ENCODE measurements at places on chromosomes 6 and 20.
A peak's percentile ranks its signal among the peaks of the same experiment; 100 is the strongest.

- no peak for DNase-seq
Measured at GRCh38 chr20:37516811-37517750, 4.0 kb upstream of the NNAT start.

DNA sequence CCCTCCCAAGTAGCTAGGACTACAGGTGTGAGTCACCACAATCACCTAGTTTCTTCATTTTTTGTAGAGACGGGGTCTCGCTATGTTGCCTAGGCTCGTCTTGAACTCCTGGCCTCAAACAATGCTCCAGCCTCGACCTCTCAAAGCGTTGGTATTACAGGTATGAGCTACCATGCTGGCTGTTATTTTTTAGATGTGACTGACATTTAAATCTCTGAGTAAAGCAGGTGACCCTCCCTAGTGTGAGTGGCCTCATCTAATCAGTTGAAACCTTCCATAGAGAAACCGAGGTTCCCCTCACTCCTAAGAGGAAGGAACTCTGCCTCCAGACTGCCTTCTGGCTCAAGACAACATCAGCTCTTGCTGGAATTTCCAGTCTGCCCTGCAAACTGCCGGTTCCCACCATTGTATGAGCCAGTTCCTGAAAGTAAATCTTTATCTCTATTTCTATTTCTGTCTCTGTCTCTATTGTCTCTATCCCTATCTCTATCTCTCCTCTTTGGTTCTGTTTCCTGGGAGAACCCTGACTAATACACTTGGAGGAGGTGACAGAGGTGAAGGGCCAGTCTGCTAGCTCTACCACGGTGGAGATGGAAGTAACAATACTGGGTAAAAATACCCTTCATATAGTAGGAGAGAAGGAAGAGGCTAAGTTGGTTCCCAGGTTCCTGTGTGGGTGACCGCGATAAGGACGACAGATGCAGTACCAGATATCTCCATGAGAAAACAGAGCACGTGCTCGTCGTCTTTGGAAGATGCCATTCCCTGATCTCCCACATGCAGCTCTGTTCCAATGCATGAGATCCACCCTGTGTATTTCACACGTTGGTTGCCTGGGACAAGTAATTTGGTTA, 81.0 kb downstream of the MYB start:
- DNase-seq, result no peak

DNA sequence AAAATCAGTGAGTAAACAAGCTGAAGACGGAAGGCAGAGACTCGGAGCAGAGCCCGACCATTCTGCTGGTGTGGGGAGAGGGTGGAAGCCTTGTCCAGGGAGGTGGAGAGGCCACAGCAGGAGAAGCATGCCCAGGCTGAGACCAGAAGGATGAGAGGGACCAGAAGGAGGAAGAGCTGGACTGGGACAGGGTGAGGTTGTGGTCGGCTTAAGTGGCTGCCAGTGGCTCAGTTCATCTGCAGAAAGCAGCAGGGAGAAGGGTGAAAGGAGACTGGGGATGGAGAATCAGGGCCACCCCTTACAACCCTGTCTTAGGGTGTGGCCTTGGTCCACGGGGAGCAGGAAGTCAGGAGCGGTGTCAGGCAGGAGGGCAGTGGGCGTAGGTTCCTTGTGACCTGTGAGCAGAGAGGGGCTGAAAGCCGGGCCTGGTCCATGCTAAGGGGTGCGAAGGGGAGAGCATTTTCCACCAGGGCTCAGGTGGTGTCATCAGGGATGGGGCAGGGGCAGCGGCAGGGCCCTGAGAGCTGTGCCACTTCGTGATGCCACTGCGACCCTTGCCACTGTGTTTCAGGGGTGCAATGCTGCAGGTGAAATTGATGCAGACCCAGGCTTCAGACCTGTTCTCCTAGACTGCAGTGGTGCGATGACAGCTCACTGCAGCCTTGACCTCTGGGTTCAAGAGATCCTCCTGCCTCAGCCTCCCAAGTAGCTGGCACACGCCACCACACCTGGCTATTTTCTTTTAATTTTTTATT, 81.1 kb downstream of the TTLL2 start:
- no peak for DNase-seq

- DNase-seq, result no peak
Measured at GRCh38 chr6:159169193-159169555, at the start of gene FNDC1. TSS of gene FNDC1 (plus strand) at chr6:159169400. CDS start at chr6:159169597, 197 bp downstream.

- DNase-seq, result no peak
Measured at GRCh38 chr6:82608781-82609180, 245.2 kb downstream of the TPBG start.

- DNase-seq, result no peak
Measured at GRCh38 chr20:61529354-61529753, 277.3 kb downstream of the CDH4 start.

DNA sequence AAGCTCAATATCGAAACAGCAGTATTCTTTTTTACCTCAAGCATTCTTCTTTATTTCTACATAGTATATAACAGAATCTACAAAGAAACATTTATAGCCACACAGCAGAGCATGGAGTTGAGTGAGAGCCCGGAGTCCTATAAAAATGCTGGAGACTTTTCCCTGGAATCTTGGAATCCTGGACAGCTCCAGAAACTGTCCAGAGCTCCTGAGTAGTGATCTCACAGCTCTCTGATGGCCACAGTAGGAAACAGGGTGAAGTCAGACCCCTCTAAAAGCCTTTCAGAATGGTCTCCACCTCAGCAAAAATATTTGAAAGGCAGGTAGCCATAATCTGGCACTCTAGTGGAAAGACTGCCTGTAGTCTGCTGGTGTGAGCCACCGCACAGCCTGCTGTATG, 149.3 kb upstream of the STXBP5 start:
- DNase-seq, result no peak

- DNase-seq, result no peak
Measured at GRCh38 chr20:61982191-61982950, 83.3 kb downstream of the TAF4 start.

- no peak for DNase-seq
Measured at GRCh38 chr6:141988954-141989705, 143.6 kb upstream of the GJE1 start.

DNA sequence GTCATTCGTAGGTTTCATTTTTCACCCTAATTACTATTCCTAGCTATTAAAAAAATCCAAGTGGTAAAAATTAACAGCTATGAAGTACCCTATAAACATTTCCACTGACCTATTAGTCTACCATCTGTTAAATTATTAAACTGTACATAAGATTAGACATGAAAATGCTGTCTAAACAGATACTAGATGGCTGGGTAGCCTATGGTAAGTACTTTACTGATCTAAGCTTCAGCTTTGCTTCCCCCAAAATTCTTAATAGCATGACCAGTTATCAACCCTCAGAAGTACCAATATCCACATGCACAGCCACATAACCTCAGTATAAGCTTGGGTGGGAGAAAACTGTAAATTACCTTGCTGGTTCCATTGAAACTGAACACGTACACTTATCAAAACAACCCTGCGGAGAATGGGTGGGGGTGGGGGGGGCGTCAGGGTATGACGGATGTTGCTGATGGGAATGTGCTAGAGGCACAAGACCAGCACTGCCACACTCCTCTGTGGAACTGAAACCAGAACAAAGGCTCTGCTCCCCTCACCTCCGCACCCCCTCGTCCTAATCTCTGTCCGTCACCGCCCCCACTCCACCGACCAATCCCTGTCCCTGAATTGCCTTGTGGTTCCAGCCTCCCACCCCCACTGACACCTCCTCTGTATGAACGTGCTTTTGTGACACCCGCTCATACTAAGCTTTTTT, 45.3 kb downstream of the B4GALT5 start:
- no peak for DNase-seq

DNA sequence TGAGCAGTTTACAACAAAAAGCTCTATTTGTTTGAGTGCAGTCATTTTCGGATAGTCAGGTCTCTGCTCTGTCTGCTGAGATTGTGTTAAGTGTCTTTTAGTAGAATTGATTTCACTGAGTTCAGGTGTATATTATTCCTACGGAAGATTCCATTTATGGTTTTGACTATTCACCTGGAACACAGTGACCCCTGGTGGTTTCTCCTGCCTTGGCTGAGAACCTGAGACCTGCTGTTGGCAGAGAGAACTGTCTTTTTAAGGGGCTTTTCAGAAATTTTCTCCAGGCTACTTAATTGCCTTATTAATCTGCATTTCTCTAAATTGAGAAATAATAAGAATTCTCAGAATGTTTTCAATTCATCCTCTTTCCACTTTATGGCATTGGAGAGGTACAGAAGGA, 508.0 kb downstream of the TBC1D32 start:
- DNase-seq, result no peak

GRCh38 chr6:33927616-33928015, 123.8 kb upstream of the MLN start:
- DNase-seq, result peak; percentile 37

GRCh38 chr6:3797231-3798054, 45.9 kb upstream of the PXDC1 start:
- DNase-seq, result peak; percentile 73

DNA sequence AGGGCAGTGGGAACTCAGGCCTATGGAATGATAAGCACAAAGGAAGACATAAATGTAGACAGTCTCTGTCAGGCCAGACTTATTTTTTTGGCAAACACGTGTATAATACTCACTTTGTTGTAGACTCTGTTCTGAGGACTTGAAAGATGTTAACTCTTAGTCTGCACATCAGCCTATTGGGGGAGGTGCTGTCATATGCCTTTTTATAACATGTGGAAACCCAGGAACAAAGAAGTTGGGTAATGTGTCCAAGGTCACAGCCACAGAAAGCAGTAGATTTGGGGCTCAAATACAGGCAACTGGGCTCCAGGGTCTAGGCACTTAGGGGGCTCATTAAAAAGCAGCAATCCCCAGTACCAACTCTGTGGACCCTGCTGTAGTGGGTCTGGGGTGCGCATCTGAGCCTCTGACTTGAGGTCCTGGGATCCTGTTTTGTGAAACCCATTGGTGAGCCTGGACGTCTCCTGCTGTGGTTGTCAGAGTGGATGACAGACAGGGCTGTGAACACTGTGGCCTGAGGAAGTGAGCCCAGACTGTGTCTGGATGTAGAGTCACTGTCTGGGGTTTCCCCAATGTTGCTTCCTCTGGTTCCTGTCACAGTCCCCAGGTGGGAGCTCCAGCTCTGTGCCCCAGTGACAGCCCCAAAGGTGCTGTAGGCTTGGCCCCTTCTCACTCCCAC, 50.0 kb downstream of the CDH26 start:
- DNase-seq, result no peak

DNA sequence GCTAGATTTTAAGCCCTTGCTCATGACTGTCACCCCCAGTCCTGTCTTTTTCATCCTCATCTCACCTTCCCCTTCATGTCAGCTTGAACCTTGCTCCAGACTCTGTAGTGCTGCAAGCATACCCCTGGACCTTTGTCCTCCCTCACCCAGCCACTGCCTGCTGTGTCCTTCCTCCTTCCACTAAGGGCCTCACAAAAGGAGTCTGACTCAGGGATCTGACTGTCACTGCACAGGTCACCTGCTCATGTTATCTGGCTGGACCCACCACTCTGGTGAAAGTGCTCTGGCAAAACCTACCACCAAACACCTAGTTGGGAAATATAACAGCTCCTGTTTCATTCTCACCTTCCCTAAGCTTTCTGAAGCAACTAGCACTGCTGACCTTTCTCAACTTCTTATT, 151.4 kb downstream of the INSM1 start:
- DNase-seq, result no peak

- no peak for DNase-seq
Measured at GRCh38 chr6:88807622-88808021, 155.8 kb downstream of the RNGTT start.

GRCh38 chr20:24668791-24669190, 199.4 kb downstream of the SYNDIG1 start:
- DNase-seq, result no peak

GRCh38 chr6:134080171-134080795, 27.9 kb upstream of the SLC2A12 start:
- DNase-seq, result no peak

GRCh38 chr6:51511081-51511480, 576.3 kb downstream of the PKHD1 start:
- no peak for DNase-seq

DNA sequence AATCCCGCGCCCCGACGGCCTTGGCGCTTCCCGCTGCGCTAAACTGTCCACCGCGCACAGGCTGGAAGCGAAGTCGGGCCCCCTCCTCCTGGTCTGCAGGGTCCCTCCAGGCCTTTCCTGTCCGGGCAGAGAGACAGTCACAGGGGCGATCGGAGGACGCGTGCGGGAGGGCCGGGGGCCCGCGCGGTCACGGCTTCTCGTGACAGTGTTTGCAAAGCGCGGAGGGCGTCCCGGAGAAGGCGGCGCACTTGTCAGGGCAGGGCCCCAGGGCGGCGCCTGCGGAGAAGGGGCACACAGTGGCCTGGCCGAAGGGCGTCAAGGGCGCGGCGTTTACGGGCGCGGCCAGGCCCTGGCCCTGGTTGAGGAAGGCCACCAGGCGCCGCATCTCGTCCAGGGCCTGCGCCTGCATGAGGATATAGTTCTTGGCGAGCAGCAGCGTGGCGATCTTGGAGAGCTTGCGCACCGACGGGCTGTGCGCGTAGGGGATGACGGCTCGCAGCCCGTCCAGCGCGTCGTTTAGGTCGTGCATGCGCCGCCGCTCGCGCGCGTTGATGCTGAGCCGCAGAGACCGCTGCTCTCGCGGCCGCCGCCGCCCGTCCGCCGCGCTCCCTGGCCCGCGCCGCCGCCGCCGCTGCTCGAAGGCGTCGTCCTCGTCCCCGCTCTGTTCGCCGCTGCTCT, 763 bp downstream of the BHLHE23 start:
- DNase-seq, result no peak

DNA sequence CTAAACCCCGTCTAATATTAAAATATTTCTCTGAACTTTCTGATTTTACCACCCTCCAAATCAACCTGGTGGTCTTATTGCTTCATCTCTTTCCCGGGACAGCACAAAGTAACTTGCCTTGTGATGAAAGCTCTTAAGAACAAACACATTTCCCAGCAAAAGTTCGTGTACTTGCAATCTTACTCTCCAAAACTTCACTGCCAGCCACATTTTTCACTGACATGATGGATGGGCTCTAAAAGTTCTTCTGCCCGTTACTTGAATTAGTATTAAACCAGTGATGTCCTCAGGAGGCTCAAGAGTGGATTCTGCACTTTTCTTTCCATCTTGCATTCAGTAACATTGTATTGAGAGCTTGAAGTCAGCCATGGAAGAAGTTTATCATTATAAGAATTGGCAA, 731.6 kb upstream of the GJE1 start:
- DNase-seq, result no peak

GRCh38 chr6:134502614-134503549, 185.0 kb upstream of the SGK1 start:
- no peak for DNase-seq

DNA sequence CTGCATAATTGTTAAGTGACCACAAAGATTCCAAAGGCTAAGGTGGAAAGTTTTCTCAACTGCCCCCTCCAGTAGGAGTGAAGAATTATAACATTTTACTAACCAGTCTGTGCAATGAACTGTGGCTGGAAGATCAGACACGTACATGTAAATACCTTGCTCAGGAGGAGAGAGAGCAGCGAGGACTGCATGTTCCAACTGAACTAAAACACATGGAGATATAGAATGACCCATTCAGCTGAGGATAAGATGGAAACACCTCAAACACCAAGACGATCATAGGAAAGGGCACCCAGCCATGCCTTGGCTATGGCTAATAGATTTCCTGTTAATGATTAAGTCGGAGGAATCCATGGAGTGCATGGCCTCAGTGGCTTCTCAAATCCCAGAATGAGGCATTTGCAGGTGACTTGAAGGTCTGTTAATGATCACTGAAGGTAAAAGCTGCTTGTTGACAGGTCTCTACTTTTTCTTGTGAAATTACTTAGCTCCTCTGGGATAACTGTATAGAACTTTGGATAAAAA, 875.6 kb downstream of the TFAP2A start:
- no peak for DNase-seq
